ENCODE measurements at places on chromosomes 11 and 22.

GRCh38 chr11:92717240-92717639, 252.2 kb upstream of the MTNR1B start:
- no peaks in the 10 kb centered on the region for H3K36me3 ChIP-seq
- no peak overlapping the region for H3K27ac ChIP-seq
- no peak for DNase-seq
- no peaks in the 10 kb centered on the region for H3K4me1 ChIP-seq
- H3K27me3 ChIP-seq: no peaks in the 10 kb centered on the region

DNA sequence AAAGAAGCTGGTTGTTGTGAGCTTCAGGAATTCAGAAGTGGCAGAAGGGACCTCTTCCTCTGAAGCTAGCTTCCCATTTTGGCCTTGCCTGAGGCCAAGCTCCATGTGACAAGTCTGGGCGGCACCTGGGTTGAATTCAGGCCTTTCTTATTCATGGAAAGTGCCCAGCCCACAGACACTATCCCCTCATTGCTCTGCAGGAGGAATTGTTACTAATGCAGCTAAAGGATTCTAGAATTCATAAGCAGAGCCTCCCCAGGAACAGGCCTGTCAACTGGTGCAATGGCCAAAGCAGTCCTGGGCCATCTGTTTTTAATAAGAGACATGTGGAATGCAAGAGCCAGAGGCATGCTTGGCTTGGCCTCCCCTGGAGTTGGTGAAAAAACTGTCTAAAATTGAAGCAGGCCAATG, 71.4 kb downstream of the SLC1A2 start:
- no peak overlapping the region for H3K27ac ChIP-seq
- no peaks in the 10 kb centered on the region for H3K36me3 ChIP-seq
- no peak overlapping the region for H3K4me3 ChIP-seq
- no peaks in the 10 kb centered on the region for H3K27me3 ChIP-seq

GRCh38 chr11:128936606-128937251, 5.9 kb downstream of the TP53AIP1 start:
- no peaks in the 10 kb centered on the region for H3K36me3 ChIP-seq
- peaks cover 50% of the 10 kb centered on the region for H3K4me1 ChIP-seq
- no peaks in the 10 kb centered on the region for H3K27me3 ChIP-seq
- H3K27ac ChIP-seq: no peak overlapping the region

GRCh38 chr11:65262776-65263175, 1.0 kb downstream of the POLA2 start:
- peaks cover 14% of the 10 kb centered on the region for H3K4me1 ChIP-seq
- no peak for DNase-seq
- H3K27ac ChIP-seq: peak overlapping the region; percentile 90
- H3K4me3 ChIP-seq: peak overlapping the region; percentile 63
- H3K36me3 ChIP-seq: peaks cover 3% of the 10 kb centered on the region

DNA sequence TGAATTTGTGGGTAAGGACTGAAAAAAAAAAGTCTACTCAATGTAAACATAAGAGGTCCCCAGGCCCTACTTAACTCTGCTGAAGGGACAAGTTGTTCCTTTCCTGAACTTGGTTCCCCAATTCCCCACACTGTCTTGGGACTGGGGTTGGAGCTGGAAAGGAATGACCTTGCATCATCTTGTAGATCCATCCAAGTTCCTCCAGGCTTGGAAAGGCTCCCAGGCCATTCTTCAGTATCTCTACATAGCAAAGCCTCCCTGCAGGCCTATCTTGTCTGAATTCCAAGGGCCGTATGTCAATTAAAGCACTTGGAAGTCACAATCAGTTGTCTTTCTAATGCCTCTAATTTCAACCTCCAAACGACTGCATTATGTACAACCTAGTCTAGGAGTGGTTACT, 361.2 kb downstream of the TMEM135 start:
- H3K27ac ChIP-seq: no peak overlapping the region
- H3K27me3 ChIP-seq: no peaks in the 10 kb centered on the region
- H3K4me1 ChIP-seq: no peaks in the 10 kb centered on the region
- no peaks in the 10 kb centered on the region for H3K36me3 ChIP-seq

GRCh38 chr22:36584666-36585065, 55.7 kb upstream of the EIF3D start:
- H3K27ac ChIP-seq: no peak overlapping the region
- H3K27me3 ChIP-seq: peaks cover 18% of the 10 kb centered on the region
- H3K4me3 ChIP-seq: no peak overlapping the region
- H3K4me1 ChIP-seq: peaks cover 8% of the 10 kb centered on the region
- no peaks in the 10 kb centered on the region for H3K36me3 ChIP-seq

DNA sequence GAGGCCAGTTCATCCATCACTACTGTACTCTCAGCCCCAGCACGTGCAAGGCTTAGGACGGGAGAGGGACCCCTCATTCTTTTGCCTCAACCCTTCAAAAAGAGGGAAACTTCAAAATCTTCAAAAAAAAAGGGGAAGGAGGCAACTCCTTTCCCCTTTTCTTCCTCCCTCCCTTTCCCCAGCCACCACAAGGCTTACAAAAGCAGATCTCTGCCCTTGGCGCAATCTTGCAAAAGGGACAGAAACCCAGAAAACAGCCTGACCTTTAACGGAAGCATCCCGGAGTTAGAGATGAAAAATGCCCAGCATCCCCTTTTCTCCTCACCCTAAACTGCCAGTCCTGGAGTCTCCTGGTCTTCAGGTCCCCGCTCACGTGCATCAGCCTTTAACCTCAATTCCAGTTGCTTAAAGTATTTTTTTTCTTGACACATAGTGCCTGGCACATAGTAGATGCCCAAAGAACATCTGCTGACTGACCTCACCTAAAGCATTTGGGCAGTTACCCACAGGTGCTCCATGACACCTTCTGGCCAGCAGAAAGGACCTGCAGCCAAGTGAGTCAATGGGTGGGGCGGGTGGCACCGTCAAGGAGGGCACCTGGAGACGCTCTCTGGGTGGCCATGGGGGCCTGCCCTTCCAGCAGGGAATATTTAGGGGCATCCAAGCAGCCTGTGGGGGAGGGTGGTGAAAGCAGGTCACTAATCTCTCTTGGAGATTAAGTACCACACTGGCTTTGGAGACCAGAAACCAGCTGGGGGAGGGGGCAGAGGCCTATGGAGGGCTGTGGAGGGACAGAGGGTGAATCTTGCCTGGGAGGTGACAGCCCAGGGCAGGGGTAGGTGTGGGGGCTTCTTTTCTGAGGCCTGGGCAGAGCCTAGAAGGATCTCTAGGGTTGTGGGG, 16.3 kb downstream of the NECTIN1 start:
- H3K27ac ChIP-seq: no peak overlapping the region
- DNase-seq: no peak
- no peak overlapping the region for H3K4me3 ChIP-seq
- peaks cover 21% of the 10 kb centered on the region for H3K4me1 ChIP-seq
- H3K27me3 ChIP-seq: peaks cover 3% of the 10 kb centered on the region

GRCh38 chr11:16986434-16987204, 27.6 kb downstream of the PLEKHA7 start:
- no peak overlapping the region for H3K4me3 ChIP-seq
- DNase-seq: no peak
- H3K4me1 ChIP-seq: peaks cover 22% of the 10 kb centered on the region
- H3K36me3 ChIP-seq: no peaks in the 10 kb centered on the region

DNA sequence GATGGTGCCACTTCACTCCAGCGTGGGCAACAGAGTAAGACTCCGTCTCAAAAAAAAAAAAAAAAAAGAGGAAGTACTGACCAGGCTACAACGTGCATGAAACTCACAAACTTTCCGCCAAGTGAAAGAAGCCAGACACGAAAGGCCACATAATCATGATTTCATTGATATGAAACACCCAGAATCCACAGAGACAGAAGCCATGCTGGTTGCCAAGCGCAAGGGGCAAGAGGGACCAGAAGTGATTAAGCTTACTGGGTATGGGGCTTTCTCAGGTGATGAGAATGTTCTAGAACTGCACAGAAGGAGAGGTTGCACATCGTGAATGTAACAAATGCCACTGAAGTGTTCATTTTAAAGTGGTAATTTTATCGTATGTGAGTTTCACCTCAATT, 60.9 kb downstream of the CELSR1 start:
- H3K27me3 ChIP-seq: no peaks in the 10 kb centered on the region
- H3K36me3 ChIP-seq: no peaks in the 10 kb centered on the region
- no peak overlapping the region for H3K27ac ChIP-seq
- peaks cover 5% of the 10 kb centered on the region for H3K4me1 ChIP-seq

GRCh38 chr11:62360685-62361084, 23.4 kb downstream of the ASRGL1 start:
- H3K27me3 ChIP-seq: no peaks in the 10 kb centered on the region
- no peaks in the 10 kb centered on the region for H3K4me1 ChIP-seq
- H3K27ac ChIP-seq: no peak overlapping the region

DNA sequence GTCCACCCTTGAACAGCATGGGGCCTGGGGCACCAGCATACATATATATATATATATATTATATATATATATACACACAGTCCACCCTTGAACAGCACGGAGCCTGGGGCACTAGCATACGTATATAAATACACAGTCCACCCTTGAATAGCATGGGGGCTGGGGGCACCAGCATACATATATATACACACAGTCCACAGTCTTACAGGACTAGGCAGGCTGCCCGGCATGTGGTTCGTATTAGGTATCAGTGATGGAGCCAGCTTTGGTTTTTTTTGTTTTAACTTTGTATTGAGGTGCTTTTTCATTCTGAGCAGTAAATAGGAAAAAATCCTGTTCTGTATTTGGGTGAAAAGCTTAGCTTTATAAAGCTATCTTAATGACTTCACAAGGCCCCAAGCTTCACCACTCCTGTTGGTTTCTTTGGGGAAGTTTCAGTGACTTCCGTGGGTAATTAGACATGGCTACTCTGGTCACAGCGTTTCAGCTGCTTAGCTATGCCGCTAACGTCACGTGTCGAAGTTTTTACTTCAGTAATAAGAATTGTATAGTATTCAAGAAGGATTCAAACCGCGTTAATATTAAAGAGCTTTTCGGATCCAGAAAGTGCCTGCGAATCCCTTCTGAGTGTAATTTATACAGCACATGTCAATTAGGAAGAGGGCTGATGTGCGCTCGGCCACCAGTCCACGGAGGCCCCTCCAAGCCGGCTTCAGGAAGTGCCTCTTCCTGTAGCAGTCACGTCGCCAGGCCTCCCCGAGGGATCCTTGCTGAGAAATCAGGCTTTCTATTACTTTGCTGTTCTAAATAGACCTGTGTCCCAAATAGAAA, 179.7 kb downstream of the TBC1D22A start:
- H3K27me3 ChIP-seq: no peaks in the 10 kb centered on the region
- no peak overlapping the region for H3K4me3 ChIP-seq
- peaks cover 10% of the 10 kb centered on the region for H3K4me1 ChIP-seq
- H3K36me3 ChIP-seq: peaks cover 3% of the 10 kb centered on the region

DNA sequence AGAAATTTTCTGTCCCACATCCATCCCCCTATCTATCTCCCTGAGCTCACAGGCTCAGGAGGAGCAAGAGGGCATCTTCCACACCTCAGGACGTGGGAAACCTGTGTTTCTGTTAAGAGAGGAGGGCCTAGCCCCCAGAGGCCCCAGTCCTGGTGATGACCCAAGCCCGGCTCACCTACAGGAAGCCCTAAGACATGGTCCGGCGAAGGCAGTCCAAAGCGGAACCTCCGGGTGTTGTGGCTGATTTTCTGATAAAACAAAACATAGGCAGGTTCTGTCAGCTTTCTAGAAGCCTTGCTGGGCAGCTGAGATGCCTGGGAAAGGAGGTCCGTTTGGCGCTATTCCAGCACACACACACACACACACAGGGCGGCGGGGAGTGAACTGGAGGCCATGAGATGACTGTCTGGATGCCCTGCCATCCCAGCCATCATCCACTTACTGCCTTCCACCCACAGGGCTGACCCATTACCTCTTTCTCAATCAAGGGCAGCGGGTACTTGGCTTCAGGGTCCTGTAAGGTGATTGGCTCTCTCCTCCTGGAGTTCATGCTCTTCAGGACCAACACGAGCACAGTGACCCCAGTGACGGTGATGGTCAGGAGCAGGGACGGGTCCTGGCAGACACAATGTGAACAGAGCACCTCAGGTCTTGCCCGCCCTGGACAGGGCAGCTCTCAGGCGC, 882 bp downstream of the CYB5R2 start:
- H3K27ac ChIP-seq: no peak overlapping the region
- H3K27me3 ChIP-seq: peaks cover 26% of the 10 kb centered on the region
- H3K4me1 ChIP-seq: peaks cover 19% of the 10 kb centered on the region
- DNase-seq: no peak
- no peak overlapping the region for H3K4me3 ChIP-seq

DNA sequence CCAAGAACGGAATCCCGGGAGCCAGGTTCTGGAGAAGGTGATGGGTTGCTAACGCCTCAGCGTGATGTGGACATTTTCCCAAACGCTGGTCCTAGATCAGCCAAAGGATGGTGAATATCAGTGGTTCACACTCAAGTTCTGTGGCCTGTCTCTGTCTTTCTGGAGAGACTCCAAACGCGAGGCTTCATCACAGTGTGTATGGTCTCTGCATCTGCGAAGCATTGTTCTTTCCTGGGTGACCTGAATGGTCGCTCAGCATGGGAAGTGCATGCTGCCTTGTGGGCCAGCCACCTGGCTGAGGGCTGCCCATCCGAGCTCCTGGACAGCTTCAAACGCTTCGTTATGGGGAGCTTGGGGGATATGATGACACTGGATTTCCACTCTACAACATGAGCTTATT, 810.0 kb downstream of the TBC1D22A start:
- no peaks in the 10 kb centered on the region for H3K27me3 ChIP-seq
- no peaks in the 10 kb centered on the region for H3K36me3 ChIP-seq
- H3K4me1 ChIP-seq: no peaks in the 10 kb centered on the region
- no peak overlapping the region for H3K27ac ChIP-seq
- DNase-seq: no peak

DNA sequence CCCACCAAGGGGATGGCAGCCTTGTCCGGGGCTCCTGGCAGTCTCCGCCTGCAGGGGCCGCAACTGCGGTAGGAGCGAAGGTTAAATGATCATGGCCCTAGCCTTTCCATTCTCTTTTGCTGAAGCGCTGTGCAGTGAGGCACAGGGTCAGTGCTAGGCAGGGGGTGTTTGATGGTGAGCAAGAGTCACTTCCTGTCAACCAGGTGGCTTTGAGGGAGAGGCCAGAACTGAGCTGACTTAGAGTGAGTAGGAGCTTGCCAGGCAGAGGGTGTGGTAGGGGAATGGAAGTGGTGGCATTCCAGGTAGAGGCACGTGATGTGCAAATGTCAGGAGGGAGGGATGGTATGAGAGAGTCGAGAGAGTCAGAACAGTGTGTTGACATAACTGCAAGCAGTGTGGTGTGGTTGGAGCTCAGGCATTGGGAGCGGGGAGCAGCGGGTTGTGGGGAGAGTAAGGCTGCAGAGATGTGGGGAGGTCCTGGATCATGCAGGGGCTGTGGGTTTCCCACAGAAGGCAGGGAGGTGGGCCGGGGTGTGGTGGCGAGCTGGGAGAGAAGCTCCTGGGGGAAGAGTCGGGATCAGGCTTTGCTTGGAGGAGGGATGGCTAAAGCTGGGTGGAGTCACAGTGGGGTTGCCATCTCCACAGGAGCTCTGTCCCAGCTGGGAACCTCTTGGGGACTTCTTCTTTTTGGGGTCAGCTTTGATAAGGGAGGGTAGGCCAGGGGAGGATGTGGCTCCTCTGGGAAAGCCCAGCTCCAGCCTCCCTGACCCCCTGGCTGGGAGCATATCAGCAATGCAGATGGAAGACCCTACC, 33.3 kb downstream of the AMPD3 start:
- no peak overlapping the region for H3K27ac ChIP-seq
- H3K27me3 ChIP-seq: no peaks in the 10 kb centered on the region
- no peak overlapping the region for H3K4me3 ChIP-seq
- H3K4me1 ChIP-seq: peaks cover 6% of the 10 kb centered on the region
- DNase-seq: no peak
- peaks cover 12% of the 10 kb centered on the region for H3K36me3 ChIP-seq

- no peak overlapping the region for H3K27ac ChIP-seq
- no peak overlapping the region for H3K4me3 ChIP-seq
- H3K36me3 ChIP-seq: no peaks in the 10 kb centered on the region
Measured at GRCh38 chr11:58866788-58867187, 22.3 kb upstream of the GLYATL2 start.
